ENCODE measurements at places on chromosomes 5 and 9. TPM values are rescaled to one million over a fixed set of nuclear protein-coding genes. Genes with fewer than 3 reads are reported as not detected.

Gene TMEM252
- total RNA-seq: not detected

Gene ELAVL2
- not detected for total RNA-seq

Gene RNF183
- total RNA-seq: 1.9 TPM

Gene CD72
- 0.72 TPM for total RNA-seq

Gene SLC25A2
- total RNA-seq: not detected

Gene AMACR
- total RNA-seq: 6.4 TPM

Gene LCN9
- total RNA-seq: not detected

Gene RORB
- total RNA-seq: 0.21 TPM

Gene DNAJB5
- 2.8 TPM for total RNA-seq

Gene FLT4
- total RNA-seq: 0.96 TPM

Gene SRA1
- 34.5 TPM for total RNA-seq

Gene CDKN2B-AS1
- 2.7 TPM for total RNA-seq

Measured in tracheal epithelial cell (primary cell).